CD8-positive, alpha-beta memory T cell (primary cell): ENCODE measurements at places on chromosomes 2 and 18.

- DNase-seq: no peak
These were observed 168.5 kb upstream of the NOSTRIN start for GRCh38 chr2:168633895-168634294.

DNA sequence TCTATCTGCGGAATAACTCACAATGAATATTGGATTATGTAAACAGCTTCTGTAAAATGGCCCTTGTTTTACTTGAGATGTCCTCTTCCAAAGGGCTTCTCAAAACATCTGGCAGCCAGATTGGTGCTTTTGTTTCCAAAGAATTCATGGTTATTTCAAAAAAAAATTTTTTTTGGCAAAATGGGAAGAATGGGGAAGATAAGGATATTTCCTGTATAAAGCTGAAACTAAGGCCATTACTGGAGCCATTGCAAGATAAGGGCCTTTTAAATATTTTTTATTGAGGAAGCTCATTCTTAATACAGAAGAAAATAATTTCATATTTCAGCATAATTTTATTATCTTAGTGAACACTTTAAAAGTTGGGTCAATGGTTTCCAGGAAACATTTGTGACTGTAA lies 259.1 kb downstream of the GALNT13 start:
- DNase-seq: no peak

DNA sequence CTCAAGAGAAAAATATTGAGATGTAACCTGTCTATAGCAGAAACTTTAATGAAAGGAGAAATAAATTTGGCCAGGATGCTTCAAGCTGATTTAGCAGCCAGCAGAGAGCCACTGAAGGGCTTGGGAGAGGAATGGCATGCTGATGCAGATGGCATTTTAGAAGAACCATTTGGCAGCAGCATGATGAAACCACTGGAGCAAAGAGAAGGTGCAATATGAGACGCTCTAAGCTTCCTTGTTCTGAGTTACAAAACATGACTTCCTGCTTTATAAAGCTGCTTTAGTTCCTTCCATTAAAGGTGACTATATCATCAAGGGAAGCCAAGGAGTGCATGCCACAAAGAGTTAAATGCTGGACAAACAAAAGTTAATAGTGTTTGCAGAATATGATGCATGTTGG lies 189.7 kb downstream of the PID1 start:
- no peak for DNase-seq

- no peak for DNase-seq
These were observed 203.9 kb downstream of the SMAD2 start for GRCh38 chr18:47726550-47726949.

DNA sequence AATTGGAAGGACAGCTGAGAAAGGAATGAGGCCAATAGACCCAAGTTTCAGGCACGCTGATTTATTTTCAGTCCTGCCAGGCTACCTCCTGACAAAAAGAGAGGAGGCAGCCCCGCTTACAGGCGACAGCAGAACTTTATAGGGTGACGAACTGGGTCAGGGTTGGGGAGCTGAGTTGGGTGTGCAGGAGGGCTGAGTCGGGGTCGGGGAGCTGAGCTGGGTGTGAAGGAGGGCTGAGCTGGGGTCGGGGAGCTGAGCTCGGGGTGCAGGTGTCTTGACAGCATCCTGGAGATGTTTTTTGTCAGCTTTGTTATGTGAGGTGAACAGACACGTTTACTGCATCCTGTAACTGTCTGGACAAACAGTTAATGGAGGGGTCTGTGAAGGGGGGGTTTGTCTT lies 342.2 kb downstream of the ADCYAP1 start:
- no peak for DNase-seq

DNA sequence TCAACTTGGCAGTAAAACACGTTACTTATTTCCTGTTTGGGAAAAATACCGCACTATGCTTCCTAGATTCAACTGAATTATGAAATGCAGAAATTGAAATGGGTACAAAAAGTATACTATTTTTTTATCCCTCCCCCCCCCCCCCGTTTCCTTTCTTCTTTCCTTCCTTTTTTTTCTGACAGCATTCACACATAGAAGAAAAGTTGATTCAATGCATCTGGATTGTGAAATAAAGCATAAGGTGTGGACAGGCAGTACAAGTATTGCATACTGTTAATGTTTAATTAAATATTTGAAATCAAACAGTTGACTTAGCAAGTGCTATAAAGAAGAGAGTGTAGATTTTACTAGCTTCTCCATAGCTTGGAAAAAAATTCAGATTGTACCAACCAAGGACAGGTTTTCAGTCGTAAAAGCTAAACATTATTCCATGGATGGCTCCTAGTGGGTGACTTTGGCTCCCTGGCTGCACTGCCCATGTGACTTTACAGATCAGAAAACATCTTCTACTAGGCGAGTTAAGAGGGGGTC lies 21.6 kb upstream of the AGFG1 start:
- no peak for DNase-seq

DNA sequence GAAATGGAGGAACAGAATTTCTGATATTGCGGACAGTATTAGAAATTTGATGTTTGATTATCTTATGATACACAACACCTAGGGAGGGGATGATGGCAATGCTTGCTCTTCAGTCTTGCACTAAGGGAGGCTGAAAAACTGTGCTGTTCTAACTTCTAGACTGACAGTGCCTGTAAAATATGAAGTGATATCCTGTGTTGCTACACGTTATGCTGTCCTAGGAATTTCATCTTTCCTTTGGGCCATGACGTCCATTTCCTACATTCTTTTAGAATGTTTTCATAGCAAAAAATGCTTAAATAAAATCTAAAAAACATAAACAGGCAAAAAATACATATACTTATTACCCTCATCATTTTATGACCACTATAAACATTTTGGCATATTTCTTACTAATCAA lies 55.3 kb downstream of the OSBPL1A start:
- DNase-seq: no peak

DNA sequence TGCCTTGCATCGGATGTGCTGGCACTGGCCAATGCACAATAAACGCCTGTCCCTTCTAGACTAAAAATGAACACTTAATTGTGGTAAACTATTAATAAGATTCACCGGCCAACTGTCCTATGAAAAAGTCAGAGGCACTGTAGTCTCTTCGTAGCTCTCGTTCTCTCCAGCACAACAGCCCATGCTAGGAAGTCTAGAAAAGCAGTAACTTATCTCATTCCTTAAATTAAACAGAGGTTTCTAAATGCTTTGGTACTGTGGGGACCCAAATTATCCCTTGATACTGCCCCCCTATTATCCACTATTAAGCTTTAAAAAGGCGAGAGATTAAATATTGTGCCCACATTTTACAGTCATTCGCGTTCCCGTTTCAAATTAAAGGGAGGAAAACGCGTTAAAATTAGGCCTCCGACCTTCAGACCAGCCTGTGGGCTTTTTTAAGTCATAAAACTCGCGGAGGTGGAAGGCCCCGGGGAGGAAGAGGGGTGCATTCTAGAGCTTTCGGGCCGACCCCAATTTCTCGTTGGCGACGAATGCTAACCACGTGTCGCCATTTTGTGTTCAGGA lies 1.5 kb upstream of the PCBP1 start:
- DNase-seq: no peak

DNA sequence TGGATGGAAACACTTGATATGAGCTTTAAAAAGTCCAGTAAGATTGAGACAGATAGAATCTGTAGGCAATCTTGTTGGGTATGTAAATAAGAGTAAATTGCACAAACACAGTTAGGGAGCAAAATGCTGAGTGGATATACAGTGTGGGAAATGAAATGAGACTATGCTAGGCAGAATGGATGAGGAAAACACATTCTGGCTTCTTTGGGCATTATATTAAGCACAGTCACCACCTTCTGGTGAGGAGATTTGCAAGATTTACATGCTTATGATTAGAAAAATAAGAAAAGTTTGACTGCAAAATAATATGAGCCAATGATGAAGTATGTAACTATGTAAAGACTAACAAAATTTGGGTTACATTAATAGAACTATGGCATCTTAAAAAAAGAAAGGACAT lies 2165.0 kb upstream of the CELF4 start:
- DNase-seq: no peak

DNA sequence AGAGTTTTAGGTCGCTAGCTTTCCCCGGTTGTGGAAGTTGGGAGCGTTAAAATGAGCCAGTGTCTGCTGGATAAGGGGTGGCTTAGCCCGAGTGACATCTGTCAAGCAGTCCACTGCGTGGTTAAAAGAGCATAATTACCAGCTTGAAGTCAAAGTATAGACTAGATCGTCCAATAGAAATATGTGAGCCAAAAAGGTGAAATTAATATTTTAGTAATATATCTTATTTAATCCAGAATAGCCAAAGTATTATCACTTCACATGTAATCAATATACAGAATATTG lies 654 bp downstream of the COMMD1 start:
- DNase-seq: no peak

DNA sequence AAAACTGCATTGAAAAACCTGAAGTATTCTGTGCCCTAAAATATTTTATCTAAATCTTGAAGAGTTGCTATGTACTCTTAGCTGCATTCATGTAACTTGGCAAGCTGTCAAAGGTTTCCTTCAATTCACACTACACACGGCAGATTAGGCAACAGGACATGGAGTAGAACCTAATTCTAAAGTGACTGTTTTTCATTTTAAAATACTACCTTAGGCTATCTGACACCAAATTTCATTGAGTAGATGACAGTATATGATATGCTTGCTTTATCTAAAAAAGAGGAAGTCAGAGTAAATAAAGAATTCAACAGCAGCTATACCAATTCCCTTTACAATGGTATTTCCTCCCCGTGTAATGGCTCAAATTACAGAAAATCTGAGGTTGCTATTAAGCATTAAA lies 45.4 kb downstream of the EXOC6B start:
- DNase-seq: no peak

DNA sequence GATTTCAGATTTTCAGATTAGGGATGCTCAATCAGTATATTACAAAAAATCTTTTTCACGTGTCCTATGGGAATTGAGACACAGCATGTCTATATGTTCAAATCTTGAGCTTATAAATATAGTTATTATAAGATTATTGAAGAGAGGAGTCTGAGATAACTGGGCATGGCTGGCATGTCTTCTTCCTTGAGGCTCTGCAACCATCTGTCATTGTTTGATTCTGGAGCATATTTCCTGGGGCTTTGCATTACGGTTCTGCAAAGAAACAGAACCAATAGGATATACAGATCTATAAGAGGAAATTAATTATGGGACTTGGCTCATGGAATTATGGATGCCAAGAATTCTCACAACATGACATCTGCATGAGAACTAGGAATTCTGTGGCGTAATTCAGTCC lies 386.1 kb downstream of the SOCS6 start:
- DNase-seq: no peak
